ENCODE measurements at places on chromosomes 4 and X.

- DNase-seq, result no peak
Observed at GRCh38 chr4:20878806-20879205, 178.5 kb downstream of the PACRGL start.

GRCh38 chrX:55451990-55452832 lies at the start of gene MAGEH1:
Gene MAGEH1 (plus strand): TSS chrX:55452127. CDS start chrX:55452375, 248 bp downstream.
- DNase-seq, result peak; percentile 87

GRCh38 chr4:1338752-1339414 lies 8.1 kb upstream of the UVSSA start:
- DNase-seq, result no peak

DNA sequence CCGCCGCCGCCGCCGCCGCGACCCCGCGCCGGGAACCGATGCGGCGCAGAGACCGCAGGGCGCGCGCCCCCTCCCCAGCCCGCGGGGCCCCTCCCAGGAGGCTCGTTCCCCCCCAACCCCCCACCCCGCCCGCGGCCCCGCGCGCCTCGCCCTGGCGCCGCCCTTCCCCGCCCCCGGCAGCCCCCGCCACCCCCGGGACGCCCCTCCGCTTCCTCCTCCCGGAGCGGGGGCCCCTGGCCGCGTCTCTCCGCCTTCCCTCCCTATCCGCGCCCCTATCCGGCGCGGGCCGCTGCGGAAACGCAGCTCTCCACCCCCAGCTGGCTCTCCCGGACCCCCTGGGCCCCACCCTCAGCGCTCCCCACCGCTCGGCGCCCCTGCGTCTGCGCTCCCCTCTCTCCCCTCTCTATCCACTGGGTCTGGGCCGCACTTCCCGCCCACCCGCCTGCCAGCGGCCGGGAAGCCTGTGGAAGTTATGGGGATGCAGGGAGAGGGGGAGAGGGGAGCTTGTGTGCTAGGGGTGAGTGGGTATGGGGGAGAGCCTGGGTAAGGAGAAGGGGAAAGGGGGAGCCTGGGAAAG lies at the start of gene TMEM271:
Gene TMEM271 (minus strand): TSS at position 51 of the 577 bp plus-strand sequence. CDS start 233 bp downstream, outside the sequence.
- no peak for DNase-seq

DNA sequence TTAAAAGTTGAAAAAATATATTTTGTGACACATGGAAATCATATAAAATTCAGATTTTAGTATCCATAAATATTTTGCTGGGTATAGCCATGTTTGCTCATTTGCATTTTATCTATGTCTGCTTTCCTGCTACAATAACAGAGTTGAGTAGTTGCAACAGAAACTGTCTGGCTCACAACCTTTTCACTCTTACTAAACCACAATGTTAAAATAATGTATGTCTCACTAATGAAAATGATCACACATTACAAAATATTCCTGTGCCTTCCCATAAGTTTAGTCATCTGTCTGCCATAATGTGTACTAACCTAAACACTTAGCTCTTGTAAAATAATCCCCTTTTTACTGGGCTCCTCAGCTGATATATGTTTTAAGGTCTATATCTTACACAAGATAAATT lies 174.0 kb upstream of the PRPS2 start:
- no peak for DNase-seq

DNA sequence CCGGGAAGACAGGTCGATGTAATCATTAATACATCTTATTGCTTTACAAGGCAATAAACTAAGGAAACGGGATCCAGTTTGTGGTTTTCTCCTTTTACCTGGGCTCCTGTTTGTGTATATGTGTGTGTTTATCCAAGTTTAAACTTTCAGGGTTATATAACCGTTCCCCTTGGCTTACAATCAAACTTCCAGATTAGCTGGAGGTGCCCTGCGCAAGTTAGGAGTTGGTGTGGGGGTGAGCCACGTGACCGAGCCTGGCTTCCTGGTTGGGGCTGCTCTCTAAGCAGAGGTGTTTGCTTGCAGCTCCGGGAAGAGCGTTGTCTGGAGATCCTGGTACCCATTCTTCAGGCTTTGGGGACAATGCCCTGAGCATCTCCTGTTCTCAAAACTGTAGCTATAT lies 129.2 kb downstream of the FHDC1 start:
- no peak for DNase-seq

GRCh38 chr4:102779204-102779603 lies 18.4 kb upstream of the MANBA start:
- DNase-seq, result no peak

DNA sequence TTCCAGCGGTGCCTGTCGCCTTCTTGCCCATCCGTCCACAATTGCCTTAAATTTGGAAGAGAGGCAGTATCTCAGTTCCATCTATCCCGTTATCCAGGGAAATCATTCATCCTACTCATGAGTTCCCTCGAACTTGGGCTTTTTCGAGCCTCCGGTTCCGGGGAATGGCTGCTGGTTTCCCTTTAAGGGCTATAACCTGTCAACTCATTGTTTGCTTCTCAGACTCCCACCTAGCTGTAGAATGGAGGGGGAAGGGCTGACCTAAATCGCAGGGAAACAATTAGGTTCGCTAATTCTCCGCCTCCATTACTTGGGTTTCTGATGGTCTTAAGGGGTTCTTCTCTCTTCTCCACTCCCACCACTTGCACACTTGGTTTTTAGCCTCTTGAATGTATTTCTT lies 1.2 kb downstream of the UCHL1 start:
- DNase-seq, result no peak

DNA sequence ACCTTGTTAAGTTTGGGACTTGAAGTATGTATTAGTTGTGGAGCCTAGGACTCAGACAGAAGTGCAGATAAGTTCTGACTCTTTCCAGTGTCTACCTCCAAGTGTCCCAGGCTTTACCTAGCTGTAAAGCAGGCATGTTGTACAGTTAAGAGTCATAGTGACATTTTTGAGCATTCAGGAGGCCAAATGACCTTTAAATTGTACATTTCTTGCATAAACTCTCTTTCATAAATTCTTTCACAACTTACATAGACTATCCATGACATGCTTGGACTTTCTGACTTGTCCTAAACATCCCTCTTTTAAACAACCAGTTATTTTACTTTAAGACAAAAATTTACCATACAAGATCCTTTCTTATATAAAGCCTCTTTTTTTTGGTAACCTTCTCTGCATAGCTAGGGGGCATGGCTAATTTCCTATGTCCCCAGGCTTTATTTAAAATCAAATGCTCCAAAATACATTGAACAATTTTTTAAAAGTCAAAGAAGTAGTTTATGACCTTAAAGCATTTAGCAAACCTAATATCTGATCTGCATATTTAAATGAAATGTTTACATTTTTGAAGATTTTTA lies 40.1 kb upstream of the UGT8 start:
- no peak for DNase-seq

- DNase-seq, result peak; percentile 78
Observed at GRCh38 chr4:112234952-112235609, 3.5 kb downstream of the AP1AR start.

DNA sequence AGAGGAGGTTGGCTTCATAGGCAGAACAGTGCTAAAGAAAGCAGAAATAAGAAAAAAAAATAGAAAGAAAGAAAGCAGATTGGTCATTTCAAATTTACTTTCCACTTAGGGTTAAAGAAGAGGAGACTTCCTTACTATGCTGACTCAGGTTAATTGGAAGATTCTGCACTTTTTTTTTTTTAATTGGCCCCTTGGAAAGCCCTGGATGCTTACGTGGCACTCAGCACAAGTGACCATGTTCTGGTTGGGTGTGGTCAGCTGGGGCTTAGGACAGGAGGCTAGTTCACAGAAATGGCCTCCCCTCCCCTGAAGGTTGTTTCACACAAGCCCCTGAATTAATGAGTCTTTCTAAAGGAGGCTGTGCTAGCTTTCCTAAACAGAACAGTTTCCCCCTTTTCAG lies 14.5 kb downstream of the MAGEA9B start:
- no peak for DNase-seq

GRCh38 chr4:84750260-84750959 lies 167.5 kb downstream of the CDS1 start:
- peak; percentile 63 for DNase-seq

GRCh38 chrX:11039926-11040325 lies 71.2 kb upstream of the HCCS start:
- no peak for DNase-seq

DNA sequence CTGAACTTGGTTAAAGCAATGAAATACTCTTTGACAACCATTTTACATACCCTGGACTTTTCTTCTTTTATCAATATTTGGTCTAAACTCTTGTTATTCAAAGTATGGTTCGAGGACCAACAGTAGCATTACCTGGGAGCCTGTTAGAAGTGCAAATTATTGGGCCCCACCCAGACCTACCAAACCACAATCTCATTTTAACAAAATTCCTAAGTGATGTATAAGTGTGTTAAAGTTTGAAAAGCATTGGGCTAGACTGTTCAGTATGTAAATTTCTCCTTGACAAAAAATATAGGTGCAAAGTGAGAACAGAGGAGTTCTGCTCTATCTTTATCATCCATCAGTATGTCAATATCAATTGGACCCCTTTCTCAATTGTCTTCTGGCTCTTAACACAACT lies 67.1 kb downstream of the PGRMC1 start:
- no peak for DNase-seq

- DNase-seq, result no peak
Observed at GRCh38 chrX:54944816-54945215, 24.2 kb downstream of the TRO start.

DNA sequence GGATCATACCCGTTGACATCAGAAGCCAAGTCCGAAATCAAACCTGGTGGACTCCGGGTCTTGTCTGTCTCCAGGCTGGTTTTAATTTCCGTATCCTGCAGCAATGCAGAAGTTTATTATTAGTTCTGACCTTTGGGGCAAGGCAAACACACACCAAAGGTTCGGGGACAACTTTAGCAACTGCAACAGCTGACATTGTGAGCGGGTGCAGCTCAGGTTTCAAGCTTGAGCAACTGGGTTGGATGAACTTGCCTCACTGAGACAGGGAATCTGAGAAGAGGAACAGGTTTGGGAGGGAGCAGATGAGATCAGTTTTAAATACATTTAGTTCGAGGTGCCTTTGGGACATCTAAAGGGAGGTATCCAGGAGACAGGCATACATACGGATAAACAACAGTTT lies 110.7 kb downstream of the GNL3L start:
- no peak for DNase-seq

DNA sequence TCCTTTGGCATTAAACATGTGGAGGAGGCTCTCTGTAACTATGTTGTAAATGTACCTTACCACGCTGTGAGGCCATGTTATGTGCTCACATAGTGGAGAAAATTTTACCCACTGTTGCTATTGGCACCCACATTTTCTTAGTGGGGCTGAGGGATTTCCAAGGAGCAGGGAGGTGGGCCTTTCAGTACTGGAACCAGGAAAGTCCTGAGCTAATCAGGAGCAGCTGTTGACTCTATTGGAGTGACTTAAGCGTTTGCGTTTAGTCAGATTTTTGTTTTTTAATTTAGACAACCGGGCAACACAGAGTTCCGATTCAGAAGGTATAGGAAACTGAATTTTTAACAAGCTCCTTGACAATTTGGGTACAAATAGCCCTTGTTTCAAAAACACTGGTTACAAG lies 30.7 kb upstream of the WDR17 start:
- DNase-seq, result no peak

- DNase-seq, result no peak
Observed at GRCh38 chr4:121011138-121011537, 61.2 kb downstream of the NDNF start.

- DNase-seq, result no peak
Observed at GRCh38 chr4:14299166-14299565, 671.6 kb upstream of the BOD1L1 start.

DNA sequence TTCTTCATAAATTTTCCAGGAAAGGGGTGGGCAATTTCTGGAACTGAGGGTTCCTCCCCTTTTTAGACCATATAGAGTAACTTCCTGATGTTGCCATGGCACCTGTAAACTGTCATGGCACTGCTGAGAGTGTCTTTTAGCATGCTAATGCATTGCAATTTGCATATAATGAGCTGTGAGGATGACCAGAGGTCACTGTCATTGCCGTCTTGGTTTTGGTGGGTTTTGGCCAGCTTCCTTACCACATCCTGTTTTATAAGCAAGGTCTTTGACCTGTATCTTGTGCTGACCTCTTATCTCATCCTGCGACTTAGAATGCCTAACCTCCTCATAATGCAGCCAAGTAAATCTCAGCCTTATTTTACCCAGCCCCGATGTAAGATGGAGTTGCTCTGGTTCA lies 577.8 kb downstream of the NLGN4X start:
- DNase-seq, result no peak

DNA sequence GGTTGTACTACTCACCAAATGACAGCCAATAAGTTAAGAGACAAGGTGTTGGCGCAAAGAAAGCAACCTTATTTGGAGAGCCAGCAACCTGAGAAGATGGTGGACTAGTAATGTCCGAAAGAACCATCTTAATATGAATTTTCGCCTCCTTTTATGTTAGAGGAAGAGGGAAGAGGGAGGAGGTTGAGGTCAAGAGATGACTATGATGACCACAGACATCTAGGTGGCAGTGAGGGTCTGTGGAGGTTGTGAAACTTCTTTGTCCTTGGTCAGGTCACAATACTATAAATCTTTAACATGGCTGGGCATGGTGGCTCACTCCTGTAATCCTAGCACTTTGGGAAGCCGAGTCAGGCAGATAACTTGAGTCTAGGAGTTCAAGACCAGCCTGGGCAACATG lies 15.4 kb downstream of the CDKL5 start:
- no peak for DNase-seq

DNA sequence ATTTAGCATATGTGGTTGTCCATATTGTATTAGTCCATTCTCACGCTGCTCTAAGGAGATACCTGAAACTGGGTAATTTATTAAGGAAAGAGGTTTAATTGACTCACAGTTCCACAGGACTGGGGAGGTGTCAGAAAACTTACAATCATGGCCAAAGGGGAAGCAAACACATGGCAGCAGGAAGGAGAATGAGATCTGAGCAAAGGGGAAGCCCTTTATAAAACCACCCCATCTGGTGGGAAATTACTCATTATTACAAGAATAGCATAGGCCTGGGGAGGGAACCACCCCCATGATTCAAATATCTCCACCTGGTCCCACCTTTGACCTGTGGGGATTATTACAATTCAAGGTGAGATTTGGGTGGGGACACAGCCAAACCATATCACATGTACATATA lies 122.6 kb upstream of the ANK2 start:
- DNase-seq, result no peak

GRCh38 chr4:44927399-44928380 lies 201.3 kb upstream of the GNPDA2 start:
- peak; percentile 51 for DNase-seq

DNA sequence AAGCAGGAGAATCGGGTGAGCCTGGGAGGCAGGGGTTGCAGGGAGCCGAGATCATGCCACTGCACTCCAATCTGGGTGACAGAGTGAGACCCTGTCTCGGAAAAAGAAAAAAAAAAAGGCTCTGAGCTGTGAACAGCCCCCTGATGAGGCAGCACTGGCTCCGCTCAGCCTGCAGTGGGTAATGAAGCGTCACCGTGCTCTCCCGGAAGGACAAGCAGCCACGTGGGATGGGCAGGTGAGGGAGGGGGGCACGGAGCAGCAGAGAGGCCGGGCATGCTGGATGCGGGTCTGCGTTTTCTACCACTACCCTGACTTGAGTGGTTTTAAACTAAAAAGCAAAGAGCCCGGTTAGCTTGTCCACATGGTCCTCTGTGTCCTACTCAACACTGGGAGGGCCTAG lies 15.5 kb downstream of the TACC3 start:
- no peak for DNase-seq

- DNase-seq, result no peak
Observed at GRCh38 chrX:57929373-57929772, 19.1 kb upstream of the ZXDA start.

GRCh38 chrX:108541286-108541685 lies 101.6 kb downstream of the COL4A5 start:
- DNase-seq, result no peak

GRCh38 chrX:126985981-126986380 lies 166.5 kb downstream of the PRR32 start:
- no peak for DNase-seq
